ENCODE measurements at places on chromosomes 12 and 14.

DNA sequence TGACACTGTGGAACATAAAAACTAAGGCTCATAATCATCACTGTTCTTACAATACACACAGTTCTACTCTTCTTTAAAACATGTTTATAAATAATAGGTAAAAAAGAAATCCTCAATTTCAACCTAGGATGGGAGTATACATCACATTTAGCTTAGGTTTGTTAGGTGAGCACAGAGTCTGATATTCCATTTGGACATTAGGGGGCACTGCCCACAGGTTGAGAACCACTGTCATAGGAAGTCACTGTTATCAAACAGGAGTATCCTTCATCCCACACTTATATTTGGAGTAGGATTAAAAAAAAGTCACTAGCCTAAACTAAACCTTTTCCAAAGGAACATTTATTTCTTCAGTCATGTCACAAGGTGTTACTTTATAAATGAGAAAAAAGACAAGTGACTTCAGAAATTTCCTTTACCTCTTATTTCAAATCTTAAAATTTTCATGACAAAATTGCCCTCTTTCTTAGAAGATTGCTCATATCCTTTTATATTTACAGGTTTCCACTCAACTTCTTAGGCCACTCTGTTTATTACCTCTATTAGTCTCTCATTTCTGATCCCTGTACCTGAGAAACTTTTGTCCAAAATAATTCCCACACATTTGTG, 240.6 kb downstream of the CPNE8 start:
- no peak for DNase-seq

GRCh38 chr12:131118371-131118770, 164.7 kb downstream of the ADGRD1 start:
- peak; percentile 2 for DNase-seq

GRCh38 chr14:92532490-92533163, 19.0 kb downstream of the RIN3 start:
- DNase-seq, result no peak

DNA sequence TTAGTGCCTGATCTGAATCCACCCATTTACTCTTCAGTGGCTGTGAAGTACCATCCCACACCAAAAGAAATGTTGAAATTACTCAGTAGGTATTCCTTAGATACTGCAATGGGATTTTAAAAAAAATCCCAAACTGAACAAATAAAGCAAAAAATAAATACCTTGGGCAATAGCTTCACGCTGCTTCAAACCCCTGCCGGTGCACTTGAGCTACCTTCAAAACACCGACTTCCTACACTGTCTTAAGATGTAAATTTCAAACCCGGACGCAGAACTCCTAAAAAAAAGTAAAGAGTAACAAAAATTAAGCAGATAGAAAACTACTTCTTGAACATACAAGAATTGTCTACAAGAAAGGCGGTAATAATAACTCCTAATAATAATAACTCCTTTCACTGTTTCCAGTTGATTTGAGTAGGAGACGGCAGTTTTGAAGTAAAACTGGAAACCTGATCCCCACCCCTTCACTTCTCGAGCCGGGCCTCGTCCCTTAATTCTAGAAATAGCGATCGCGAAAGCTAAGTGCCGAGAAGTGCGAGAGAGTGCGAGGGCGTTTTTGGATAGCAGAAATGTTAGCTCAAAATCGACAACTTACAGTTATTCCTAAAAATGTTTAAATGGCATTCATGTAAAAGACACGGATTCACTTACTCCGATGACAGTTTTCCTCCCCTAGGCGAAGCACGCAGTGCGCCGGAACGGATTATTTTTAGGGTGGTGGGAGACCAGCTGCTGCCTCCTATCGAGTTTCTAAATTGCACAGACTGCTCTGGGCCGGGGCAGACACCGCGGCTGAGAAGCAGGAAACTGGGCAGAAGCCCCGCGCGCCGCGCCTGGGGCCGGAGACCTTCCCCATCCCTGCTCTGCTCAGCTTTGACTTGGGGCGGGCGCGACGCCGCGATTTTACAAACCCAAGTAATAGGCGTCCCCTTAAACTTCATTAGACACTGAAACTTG, at the start of gene ABCC9:
TSS of gene ABCC9 (minus strand) at position 878 of the 957 bp plus-strand sequence. CDS start 4,752 bp downstream, outside the sequence.
- no peak for DNase-seq

GRCh38 chr12:24705216-24705615, 243.7 kb downstream of the BCAT1 start:
- no peak for DNase-seq

GRCh38 chr14:80212023-80212397, 706 bp upstream of the DIO2 start:
- no peak for DNase-seq

- DNase-seq, result no peak
Observed at GRCh38 chr12:42539696-42540095, 49.9 kb downstream of the PRICKLE1 start.

GRCh38 chr12:47779943-47780504, 7.0 kb downstream of the SLC48A1 start:
- DNase-seq, result no peak

DNA sequence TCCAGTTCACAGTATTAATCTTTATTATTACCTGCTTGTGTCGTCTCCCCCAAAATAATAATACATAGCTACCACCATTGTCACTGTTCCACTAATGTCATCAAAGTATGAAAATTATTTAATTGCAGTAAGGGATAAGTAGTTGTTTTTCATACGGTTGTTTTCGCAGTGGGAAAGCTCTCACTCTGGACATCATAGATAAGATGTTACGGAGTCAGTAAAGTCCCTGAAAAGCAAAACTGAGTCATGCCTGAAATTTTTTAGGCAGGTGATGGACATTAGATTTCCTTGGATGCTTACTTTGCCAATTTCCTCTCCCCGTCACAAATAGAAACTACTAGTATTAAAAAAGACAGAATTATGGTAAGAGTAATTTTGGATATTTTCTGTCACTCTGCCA, 13.2 kb downstream of the PNP start:
- DNase-seq, result no peak

- DNase-seq, result no peak
Observed at GRCh38 chr12:104154286-104154685, 16.3 kb upstream of the NFYB start.

DNA sequence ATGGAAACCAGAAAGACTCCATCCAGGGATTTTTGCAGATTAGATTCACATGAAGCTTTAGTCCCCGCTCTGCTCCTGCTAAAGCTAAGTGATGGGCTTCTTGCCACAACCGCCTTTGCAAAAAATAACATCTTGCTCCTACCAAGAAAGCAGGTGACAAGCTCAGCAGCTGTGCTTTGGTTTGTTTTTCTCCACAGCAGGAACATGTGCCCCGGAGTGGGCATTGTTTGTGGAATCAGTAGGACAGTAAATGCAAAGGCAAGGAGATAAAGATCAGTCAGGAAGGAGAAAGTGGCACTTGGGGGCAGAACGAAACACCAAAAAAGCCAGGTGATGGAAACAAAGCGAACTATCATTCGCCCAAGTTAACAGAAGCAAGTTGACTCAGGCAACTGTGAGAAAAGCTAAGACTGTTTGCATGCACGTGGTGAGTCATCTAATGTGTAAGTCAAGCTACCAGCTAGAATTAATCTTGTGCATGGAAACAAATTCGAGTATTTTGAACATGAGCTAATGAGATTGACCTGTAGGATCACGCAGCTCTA, 165.5 kb upstream of the PLXNC1 start:
- DNase-seq, result no peak

DNA sequence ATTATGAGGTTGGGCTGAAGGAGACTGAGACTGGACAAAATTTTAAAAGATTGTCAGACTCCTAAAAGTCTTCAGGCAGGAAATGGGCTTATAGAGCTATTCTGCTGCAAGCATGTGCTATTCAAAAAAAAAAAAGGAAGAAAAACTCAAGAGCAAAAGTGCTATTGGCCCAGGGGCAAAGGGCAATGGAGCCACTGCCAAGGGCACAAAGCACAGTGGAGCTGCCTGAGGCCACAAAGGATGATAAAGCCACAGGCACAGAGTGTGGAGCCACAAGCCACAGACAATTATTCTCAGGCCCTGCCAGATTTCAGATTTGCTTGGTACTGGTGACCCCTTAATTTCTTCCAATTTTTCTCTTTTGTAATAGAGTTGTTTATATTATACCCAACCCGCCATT, 29.6 kb upstream of the GRIN2B start:
- no peak for DNase-seq

- DNase-seq, result no peak
Observed at GRCh38 chr12:113241191-113242025, 20.1 kb downstream of the TPCN1 start.

GRCh38 chr12:45582536-45582935, 147.0 kb upstream of the ARID2 start:
- no peak for DNase-seq

DNA sequence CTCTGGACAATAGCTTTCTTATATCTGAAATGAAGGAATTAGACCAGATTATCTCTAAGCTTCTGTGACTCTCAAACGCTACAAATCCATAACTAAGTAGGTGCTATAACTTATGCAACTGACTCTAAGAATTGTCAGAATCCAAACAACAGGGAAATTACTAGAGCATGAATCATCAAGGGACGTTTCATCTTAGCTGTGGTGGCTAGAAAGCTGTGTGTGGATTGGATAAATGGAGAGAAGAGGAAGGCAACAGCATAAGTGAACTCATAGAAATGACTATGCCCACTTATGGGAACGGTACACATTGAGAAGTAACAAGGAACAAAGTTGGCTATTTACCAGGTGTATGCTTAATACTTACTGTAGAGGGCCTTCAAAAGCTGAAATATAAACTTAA, 96.0 kb upstream of the NEDD1 start:
- DNase-seq, result no peak

DNA sequence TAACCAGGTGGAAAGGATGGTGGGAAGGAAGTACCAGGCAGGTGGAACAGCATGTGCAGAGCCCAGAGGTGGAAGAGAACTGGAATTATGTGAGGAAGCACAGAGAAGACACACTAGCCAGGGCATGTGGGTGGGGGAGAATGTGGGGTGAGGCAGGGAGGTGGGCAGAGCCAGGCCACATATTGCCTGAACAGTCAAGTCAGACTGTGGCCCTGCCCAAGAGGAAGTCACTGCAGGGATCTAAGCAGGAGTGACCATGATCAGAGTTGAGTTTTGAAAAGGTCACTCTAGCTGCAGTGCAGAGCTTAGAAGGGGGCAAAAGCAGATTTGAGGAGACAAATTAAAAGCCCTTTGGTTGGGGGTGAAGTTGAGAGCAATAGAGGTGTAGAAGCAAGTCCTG, 114.0 kb upstream of the SLC38A2 start:
- DNase-seq, result no peak

- DNase-seq, result no peak
Observed at GRCh38 chr12:65818454-65819382, 5.6 kb upstream of the HMGA2 start.

DNA sequence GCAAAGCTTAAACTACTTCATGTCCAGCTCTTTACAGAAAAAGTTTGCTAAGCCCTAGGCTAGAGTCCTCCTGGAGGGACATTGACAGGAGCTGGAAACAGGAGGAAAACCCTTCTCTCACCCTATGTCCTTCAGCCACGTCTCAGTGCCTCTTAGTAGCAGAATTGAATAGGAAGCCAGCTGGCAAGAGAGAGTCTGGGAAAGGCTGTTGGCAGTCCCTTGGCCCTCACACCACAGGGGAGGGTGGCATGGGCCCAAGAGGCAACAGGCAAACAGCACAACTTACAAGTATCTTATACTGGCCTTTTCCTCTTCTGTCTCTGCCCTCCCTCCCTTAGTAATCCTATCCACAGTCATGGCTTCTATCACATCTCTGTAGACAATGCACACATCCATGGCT, 27.7 kb upstream of the DHRS2 start:
- no peak for DNase-seq

GRCh38 chr14:71891970-71892369, 40.3 kb upstream of the RGS6 start:
- DNase-seq, result no peak

DNA sequence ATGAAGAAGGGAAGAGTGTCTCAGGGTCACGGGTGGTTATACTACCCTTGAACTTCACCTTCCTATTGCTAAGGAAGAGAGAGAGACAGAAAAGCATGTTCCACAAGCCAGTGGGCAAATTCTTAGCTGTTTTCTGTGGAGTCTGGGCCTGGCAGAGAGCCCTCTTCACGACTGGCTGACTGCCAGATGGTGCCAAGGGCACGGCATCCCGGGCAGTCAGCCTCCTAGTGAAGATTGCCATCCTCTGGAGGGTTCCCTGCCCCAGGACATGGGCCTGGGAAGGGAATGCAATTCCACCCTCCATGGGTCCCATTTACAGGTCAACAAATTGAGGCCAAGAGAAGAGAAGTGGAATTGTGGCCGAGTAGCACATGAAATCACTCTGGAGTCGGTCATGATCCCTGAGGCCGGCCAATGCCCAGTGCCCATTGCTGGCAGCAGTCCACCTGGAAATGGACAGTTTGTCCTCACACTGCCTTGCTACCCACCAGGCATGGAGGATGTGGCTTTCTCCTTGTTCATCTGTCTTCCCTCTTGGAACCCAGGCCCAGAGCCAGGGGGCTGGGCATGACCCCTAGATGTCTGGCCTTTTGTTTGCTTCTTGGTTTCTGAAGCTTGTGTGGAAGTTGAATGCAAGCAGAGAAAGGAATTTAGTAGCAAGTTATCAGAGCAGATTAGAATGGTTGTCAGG, 9.9 kb downstream of the TUNAR start:
- no peak for DNase-seq

DNA sequence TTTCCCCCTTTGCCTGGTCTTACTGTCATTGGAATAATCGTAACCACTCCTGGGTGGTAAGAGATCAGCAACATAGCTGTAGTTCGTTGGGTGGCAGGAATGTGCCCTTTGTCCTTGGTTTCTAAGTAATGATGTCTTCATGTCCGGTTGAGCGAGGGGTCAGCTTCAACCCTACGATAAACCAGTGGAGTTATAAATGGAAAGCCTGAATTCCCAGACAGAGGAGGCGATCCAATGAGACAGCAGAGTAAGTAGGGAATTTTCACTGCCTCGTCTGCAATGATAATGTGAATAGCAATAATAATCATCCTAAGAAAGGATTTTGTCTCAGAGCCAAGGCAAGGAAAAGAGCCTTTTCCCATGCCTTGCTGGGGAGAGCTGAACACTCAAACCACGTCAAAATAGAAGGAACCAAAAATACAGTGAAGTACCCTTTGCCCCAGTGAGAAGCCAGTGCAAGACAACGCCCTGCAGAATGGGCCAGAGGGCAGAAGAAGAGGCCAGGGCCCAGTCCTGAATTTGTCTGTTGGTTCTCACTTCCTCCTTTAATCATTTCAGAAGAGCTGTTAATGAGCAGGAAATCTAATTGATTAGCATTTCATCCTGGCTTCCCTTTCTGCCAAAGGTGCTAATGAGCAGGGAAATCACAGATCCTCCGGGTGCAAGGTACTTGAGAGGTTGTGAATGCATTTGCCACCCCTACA, 330.7 kb downstream of the CACNA1C start:
- no peak for DNase-seq

DNA sequence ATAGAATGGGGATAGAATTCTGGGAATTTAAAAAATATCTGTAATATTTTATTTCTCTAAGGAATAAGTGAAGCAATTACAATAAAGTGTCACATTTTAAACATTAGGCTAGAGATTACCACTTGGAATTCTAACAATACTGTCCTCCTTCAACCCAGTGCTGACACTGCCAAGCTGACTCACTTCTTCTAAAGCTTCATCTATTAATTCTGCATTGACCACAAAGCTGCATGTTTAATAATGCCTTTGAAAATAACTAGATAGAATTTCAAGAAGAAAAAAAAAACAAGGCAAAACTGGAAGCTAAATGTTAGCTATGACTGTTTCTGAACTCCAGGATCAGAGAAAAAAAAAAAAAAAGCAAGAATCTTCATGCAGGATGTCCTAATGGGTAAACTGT, 970.7 kb upstream of the FBXO33 start:
- no peak for DNase-seq

All from CD4-positive, alpha-beta T cell treated with Interleukin-15 for 1 hour (primary cell).